ENCODE measurements at places on chromosomes 7 and 10. TPM values are rescaled to one million over a fixed set of nuclear protein-coding genes. Genes with fewer than 3 reads are reported as not detected.
A peak's percentile ranks its signal among the peaks of the same experiment; 100 is the strongest.

DNA sequence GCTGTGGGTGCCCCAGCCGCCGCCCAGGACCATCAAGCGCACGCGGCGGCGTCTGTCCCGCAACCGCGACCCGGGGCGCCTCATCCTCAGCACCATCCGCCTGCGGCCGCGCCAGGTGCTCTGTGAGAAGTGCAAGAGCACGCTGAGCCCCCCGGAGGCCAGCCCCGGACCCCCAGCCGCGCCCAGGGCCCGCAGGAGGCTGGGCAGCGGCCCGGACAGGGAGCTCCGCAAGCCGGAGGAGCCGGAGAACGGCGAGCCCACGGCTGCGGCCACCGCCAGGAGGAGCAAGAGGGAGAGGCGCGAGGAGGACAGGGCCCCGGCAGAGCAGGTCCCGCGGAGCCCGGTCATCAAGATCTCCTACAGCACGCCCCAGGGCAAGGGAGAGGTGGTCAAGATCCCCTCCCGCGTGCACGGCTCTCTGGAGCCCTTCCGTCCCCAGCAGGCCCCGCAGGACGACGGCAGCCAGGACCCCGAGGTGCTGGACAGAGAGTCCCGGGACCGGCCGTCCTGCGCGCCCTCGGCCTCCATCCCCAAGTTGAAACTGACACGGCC, 8.0 kb downstream of the PWWP2B start:
- H3K36me3 ChIP-seq: peaks cover 2% of the 10 kb centered on the region
- H3K4me1 ChIP-seq: no peaks in the 10 kb centered on the region
- DNase-seq: no peak

DNA sequence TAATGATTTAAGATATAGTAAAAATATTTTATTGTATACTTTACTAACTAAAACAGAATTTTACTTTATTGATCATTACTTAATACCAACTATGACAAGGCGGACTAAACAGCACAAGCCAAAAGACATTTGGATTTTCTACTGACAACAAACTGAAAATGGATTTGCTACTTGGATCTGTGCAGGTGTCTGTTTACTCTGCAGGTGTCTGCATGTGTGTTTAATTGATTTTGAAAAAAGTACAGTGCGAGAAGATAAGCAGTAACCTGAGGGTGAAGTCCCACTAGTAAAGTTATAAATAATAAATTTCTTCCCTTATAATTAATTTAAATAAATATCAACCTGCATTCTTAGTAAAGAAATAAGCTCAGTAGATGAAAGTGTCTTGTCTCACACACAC, 696.8 kb upstream of the MBL2 start:
- no peak overlapping the region for H3K4me3 ChIP-seq
- H3K27ac ChIP-seq: no peak overlapping the region
- no peak for DNase-seq
- no peaks in the 10 kb centered on the region for H3K36me3 ChIP-seq

DNA sequence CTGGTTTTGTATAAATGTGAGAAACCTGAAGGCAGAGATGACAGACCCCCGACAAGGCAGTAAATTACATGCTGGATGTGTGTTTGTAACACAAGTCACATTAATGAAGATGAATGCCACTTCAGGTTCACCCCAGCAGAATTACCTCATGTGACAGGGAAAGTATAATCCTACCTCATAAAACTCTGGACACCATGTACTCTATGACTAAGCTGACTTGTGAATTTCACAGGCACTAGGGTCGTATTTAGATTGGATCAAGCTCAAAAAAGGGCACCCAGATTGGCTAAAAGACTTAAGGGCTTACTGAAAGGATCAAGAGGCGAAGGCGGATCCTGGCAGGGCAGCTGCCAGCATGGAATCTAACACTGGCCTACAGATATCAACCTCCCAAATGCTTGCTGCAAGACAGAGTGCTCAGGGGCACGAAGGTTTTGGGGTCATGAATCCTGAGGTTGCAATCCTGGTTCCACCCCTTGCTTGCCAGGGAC, 161.4 kb downstream of the PIP4K2A start:
- H3K4me3 ChIP-seq: no peak overlapping the region
- peaks cover 3% of the 10 kb centered on the region for H3K4me1 ChIP-seq
- H3K36me3 ChIP-seq: no peaks in the 10 kb centered on the region
- no peaks in the 10 kb centered on the region for H3K27me3 ChIP-seq
- DNase-seq: no peak
- no peak overlapping the region for H3K27ac ChIP-seq

DNA sequence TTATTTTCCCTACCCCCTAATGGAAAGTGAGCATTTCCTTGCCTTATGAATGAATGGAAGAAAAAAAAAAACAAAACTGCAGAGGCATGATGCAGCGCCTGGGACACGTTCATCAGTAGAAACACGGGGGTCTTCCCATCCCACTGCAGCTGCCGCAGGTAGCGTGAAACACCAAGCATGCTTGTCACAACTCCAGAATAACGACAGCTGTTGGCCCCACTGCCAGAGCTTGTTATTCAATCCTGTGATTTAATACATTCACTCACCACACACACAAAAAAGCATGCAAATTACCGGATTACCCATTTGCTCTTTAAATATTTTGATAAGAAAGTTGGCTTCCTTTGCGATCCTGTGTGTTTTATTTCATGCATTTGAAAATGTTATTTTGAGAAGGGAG, 48.4 kb upstream of the GNA12 start:
- no peak for DNase-seq
- no peaks in the 10 kb centered on the region for H3K36me3 ChIP-seq

- H3K4me3 ChIP-seq: no peak overlapping the region
- no peaks in the 10 kb centered on the region for H3K27me3 ChIP-seq
- no peaks in the 10 kb centered on the region for H3K4me1 ChIP-seq
- H3K27ac ChIP-seq: no peak overlapping the region
- DNase-seq: no peak
Measured at GRCh38 chr7:51471210-51471980, 154.8 kb upstream of the COBL start.

GRCh38 chr10:3769556-3769955, 15.5 kb downstream of the KLF6 start:
- H3K36me3 ChIP-seq: no peaks in the 10 kb centered on the region
- DNase-seq: no peak
- no peak overlapping the region for H3K4me3 ChIP-seq
- no peak overlapping the region for H3K27ac ChIP-seq
- no peaks in the 10 kb centered on the region for H3K4me1 ChIP-seq

- H3K4me3 ChIP-seq: no peak overlapping the region
- no peak for DNase-seq
- no peaks in the 10 kb centered on the region for H3K36me3 ChIP-seq
Measured at GRCh38 chr7:100394077-100394476, 20.8 kb downstream of the PILRA start.

GRCh38 chr7:113094517-113095249, 8.1 kb upstream of the GPR85 start:
- H3K4me1 ChIP-seq: no peaks in the 10 kb centered on the region
- H3K4me3 ChIP-seq: no peak overlapping the region
- no peaks in the 10 kb centered on the region for H3K27me3 ChIP-seq
- no peak overlapping the region for H3K27ac ChIP-seq
- no peaks in the 10 kb centered on the region for H3K36me3 ChIP-seq
- no peak for DNase-seq

The SFXN2 gene
- 8.3 TPM for total RNA-seq

The LARP4B gene
- 73.2 TPM for total RNA-seq

- DNase-seq: no peak
- no peak overlapping the region for H3K27ac ChIP-seq
- H3K36me3 ChIP-seq: no peaks in the 10 kb centered on the region
- H3K4me1 ChIP-seq: no peaks in the 10 kb centered on the region
- H3K4me3 ChIP-seq: no peak overlapping the region
Measured at GRCh38 chr7:9600974-9601373, 1167.6 kb downstream of the NXPH1 start.

DNA sequence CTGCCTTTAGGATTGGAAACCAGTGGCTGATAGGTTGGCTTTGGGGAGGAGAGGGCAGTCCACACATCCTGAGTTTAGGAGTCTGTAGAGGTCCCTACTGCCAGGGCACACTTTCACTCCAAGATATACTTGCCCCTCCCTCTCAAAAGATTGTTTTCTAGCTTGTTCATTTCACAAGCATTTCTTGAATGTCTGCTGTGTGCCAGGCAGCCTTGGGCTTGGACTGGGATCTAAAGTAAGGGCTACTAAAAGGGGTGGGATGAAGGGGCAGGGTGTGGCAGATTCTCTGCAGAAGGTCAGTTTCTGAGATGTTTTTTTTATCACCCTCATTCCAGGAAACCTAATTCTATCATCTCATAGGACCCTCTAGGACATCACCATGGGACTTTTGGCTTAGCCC, 272.4 kb downstream of the SKAP2 start:
- no peaks in the 10 kb centered on the region for H3K4me1 ChIP-seq
- no peaks in the 10 kb centered on the region for H3K36me3 ChIP-seq
- H3K27me3 ChIP-seq: no peaks in the 10 kb centered on the region
- H3K4me3 ChIP-seq: no peak overlapping the region

GRCh38 chr10:90175161-90175681, 473.8 kb downstream of the KIF20B start:
- H3K4me3 ChIP-seq: no peak overlapping the region
- no peaks in the 10 kb centered on the region for H3K27me3 ChIP-seq
- peaks cover 3% of the 10 kb centered on the region for H3K36me3 ChIP-seq

DNA sequence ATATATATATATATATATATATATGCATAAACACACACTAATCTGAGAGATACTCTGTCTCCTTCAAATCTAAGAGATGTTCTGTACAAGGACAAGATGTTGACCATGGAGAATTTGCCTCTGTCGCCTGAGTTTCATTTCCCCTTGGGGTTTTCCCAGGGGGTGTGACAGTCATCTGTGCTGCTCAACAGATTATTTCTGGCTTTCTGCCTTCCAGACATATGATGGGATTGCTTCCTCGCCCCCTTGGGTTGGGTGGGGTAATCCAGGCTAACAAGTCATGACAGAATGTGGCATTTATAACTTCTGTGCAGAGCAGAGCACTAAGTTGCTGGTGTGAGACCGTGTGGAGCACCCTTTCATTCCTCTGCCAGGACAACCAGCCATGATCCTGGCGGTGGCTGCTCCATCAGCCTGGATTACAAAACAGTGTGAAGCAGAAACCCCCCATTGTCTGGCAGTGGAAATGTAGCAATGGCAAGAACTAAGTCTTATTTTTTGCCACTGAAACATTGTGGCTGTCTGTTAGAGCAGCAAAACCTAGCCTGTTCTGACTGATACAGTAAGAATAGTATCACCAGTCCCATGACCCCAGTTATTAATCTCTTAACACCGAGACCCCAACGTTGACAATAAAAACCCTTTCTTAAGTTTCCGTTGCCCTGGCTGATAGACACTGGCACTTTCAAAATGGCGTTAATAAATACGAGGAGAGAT, 13.7 kb upstream of the USP6NL start:
- no peaks in the 10 kb centered on the region for H3K36me3 ChIP-seq
- no peaks in the 10 kb centered on the region for H3K27me3 ChIP-seq
- H3K4me1 ChIP-seq: no peaks in the 10 kb centered on the region
- H3K27ac ChIP-seq: no peak overlapping the region
- no peak overlapping the region for H3K4me3 ChIP-seq
- peak; percentile 54 for DNase-seq

The CDK13 gene
- total RNA-seq: 52.7 TPM

GRCh38 chr10:130351466-130352290, 215.5 kb downstream of the GLRX3 start:
- DNase-seq: peak; percentile 46
- H3K4me3 ChIP-seq: no peak overlapping the region

- H3K27ac ChIP-seq: no peak overlapping the region
- no peaks in the 10 kb centered on the region for H3K4me1 ChIP-seq
- H3K36me3 ChIP-seq: no peaks in the 10 kb centered on the region
Measured at GRCh38 chr10:107611115-107611514, 446.6 kb upstream of the SORCS1 start.

GRCh38 chr7:45888185-45888992, at the start of gene IGFBP1:
Gene IGFBP1, plus strand, starts transcription at chr7:45888488. Its CDS starts 165 bp downstream, at chr7:45888653.
- H3K4me1 ChIP-seq: no peaks in the 10 kb centered on the region
- H3K27me3 ChIP-seq: no peaks in the 10 kb centered on the region
- no peak for DNase-seq
- no peak within 1 kb of the TSS for H3K4me3 ChIP-seq
- H3K36me3 ChIP-seq: no peaks in the 10 kb centered on the region
- no peak within 1 kb of the TSS for H3K27ac ChIP-seq

GRCh38 chr7:148567524-148567923, 23.0 kb upstream of the C7orf33 start:
- H3K4me1 ChIP-seq: no peaks in the 10 kb centered on the region
- DNase-seq: no peak
- no peak overlapping the region for H3K27ac ChIP-seq

- no peak for DNase-seq
- H3K4me1 ChIP-seq: no peaks in the 10 kb centered on the region
- H3K36me3 ChIP-seq: no peaks in the 10 kb centered on the region
- H3K4me3 ChIP-seq: no peak overlapping the region
- H3K27ac ChIP-seq: no peak overlapping the region
Measured at GRCh38 chr10:43254199-43254730, 12.6 kb downstream of the RASGEF1A start.

- no peaks in the 10 kb centered on the region for H3K4me1 ChIP-seq
- no peak for DNase-seq
- H3K27me3 ChIP-seq: no peaks in the 10 kb centered on the region
- no peaks in the 10 kb centered on the region for H3K36me3 ChIP-seq
- H3K4me3 ChIP-seq: no peak overlapping the region
- H3K27ac ChIP-seq: no peak overlapping the region
Measured at GRCh38 chr10:89134963-89135362, 72.2 kb downstream of the CH25H start.

The ABCB4 gene
- total RNA-seq: 3.1 TPM

The ZNF804B gene
- not detected for total RNA-seq

The HYAL4 gene
- not detected for total RNA-seq

The MMP21 gene
- 0.33 TPM for total RNA-seq

GRCh38 chr7:1300636-1301035, 68.0 kb downstream of the UNCX start:
- DNase-seq: peak; percentile 27
- H3K27ac ChIP-seq: no peak overlapping the region
- H3K4me3 ChIP-seq: no peak overlapping the region
- no peaks in the 10 kb centered on the region for H3K36me3 ChIP-seq
- no peaks in the 10 kb centered on the region for H3K27me3 ChIP-seq
- H3K4me1 ChIP-seq: no peaks in the 10 kb centered on the region

The MRLN gene
- total RNA-seq: 0.65 TPM

- DNase-seq: no peak
- no peak overlapping the region for H3K4me3 ChIP-seq
- H3K4me1 ChIP-seq: no peaks in the 10 kb centered on the region
- H3K36me3 ChIP-seq: no peaks in the 10 kb centered on the region
- no peak overlapping the region for H3K27ac ChIP-seq
- no peaks in the 10 kb centered on the region for H3K27me3 ChIP-seq
Measured at GRCh38 chr7:25500393-25500921, 272.2 kb upstream of the NPVF start.

DNA sequence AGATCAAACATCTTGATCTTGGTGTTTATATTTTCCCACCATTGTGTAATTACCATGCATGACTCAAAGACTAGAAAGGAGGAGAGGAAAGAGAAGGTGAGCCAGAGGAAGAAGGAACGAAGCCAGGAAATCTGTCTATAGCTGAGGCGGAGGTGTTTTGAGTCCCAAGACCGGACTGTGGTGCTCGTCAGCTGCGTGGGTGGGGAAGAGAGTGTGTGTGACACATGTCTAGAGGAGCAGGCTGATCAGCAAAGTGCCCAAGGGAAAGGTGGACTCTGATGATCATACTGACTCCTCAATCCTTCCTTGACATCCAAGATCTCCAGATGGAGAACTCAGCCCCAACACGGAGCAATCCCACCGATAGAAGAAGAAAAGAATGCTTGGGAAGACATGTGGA, 189.5 kb upstream of the MINDY3 start:
- H3K27me3 ChIP-seq: no peaks in the 10 kb centered on the region
- H3K4me1 ChIP-seq: no peaks in the 10 kb centered on the region
- no peaks in the 10 kb centered on the region for H3K36me3 ChIP-seq
- H3K4me3 ChIP-seq: no peak overlapping the region
- no peak for DNase-seq
- no peak overlapping the region for H3K27ac ChIP-seq

GRCh38 chr10:120578890-120579289, 121.9 kb downstream of the PLPP4 start:
- H3K36me3 ChIP-seq: no peaks in the 10 kb centered on the region
- no peak for DNase-seq
- no peak overlapping the region for H3K27ac ChIP-seq
- peaks cover 2% of the 10 kb centered on the region for H3K27me3 ChIP-seq

The PITX3 gene
- total RNA-seq: not detected

Measured in aorta (tissue), 5 donors.